ENCODE measurements at places on chromosomes 7 and 10.

- no peak for DNase-seq
Measured at GRCh38 chr7:42137941-42138340, 99.1 kb downstream of the GLI3 start.

DNA sequence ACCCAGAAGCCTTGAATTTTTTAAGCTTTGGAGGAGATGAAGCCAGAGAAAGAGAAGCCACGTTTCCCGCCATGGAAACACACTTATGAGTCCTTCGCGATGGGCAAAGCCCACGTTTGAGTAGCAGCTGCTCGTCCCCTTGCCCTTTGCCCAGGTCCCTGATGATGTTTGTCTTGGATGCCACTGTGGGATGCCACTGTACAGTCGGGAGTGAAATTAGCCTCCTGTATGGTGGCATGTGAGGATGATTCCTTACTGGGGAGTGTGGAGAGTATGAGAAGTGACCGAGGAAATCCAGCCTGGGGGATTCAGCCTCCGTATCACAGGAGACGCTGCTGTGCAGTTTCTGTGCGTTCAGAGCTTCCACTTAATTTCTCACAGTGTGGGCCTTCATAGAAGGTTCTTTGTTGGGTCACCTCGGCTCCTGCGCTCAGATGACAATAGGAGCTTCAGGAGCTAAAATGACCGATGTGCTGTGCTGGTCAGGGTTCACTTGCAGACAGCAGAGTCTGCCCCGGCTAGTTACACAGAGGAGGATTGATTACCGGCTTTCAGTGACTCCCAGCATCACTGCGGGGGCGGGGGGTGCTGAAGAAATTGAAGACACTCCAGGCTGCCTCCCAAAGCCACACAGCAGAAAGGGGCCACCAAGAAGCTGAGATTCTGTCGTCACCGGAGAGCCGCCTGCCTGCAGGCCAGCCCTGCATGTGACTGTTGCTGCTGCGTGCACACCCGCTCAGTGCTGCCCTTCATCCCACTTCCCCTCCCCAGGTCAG lies 122.1 kb upstream of the SFMBT2 start:
- no peak for DNase-seq

DNA sequence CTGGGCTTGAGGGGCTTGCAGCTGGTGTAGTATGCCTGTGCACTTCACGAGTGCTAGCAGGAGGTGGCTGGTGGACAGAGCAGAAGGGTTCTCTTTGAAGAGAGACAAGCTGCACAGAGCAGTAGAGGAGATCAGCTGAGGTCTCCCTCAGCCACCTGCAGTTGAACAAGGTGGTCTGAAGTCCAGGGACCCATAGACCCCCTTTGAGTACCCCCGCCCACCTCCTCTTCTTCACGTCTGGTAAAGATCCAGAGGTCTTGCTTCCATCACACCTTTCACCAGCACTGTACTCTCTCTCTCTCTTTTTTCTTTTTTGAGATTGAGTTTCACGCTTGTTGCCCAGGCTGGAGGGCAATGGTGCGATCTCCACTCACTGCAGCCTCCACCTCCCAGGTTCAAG lies 157.2 kb downstream of the GFRA1 start:
- DNase-seq, result no peak

DNA sequence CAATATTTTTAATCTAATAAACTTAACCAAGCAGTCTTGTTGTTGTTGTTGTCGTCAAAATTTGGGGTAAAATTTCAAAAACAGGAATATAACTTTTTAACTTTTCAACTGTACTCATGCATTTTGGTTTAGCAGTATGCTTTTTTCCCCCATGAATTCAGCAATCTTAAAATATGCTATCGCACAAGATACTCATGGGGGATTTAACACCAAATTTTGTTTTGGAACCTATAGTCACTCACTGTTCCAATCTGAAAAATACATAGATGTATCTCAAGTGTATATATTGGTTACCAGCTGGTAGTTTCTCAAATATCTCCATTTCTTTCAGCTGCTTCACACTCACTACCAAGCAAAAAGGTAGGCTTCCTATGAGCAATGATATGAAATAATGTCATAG lies 91.4 kb upstream of the PIK3CG start:
- DNase-seq, result no peak

DNA sequence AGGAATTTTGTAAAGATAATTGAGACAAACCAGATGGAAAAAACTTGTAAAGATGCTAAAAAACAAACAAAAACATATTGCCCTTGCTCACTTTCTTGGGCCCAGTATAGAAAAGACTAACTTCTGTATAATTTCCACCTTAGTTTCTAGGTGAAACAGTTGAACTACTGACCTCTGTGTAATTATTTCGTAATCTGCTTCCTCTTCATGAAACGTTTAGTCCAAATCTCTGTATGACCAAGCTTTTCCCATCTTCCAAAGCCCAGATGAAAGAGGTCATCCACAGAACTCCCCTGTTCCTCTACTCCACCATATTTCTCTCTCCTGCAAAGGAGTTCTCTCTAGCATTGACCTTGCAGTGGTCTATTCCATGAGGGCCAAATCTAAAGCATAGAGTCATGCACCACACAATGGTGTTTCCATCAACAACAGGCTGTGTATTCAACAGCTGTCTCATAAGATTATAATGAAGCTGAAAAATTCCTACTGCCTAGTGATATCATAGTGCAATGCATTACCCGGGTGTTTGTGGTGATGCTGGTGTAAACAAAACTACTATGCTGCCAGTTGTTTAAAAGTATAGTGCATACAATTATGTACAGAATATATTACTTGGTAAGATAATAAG lies 647.6 kb downstream of the TNS3 start:
- no peak for DNase-seq

DNA sequence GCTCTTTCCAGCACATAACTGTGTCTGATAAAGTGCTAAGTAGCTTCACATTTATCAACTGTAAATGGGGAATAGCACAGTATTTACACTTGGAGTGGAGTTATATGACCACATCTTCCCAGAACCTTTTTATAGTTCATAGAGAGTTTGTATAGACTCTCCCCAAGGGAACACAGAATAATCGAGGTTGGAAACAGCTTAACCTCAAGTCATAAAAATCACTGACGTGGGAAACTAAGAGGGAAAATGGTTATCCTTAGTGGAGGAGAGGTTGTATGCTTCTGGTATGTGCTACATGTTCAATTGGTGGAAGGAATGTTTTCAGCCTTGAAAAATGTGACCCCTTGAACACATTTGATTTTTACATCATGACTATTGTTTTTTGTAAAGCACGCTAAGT lies 167.9 kb upstream of the KIAA1217 start:
- DNase-seq, result no peak

- DNase-seq, result no peak
Measured at GRCh38 chr7:107993891-107994291, 9.1 kb downstream of the LAMB1 start.

- no peak for DNase-seq
Measured at GRCh38 chr10:48251152-48251524, 23.4 kb downstream of the FRMPD2 start.

- DNase-seq, result peak; percentile 2
Measured at GRCh38 chr7:113698556-113699220, 220.1 kb downstream of the PPP1R3A start.

DNA sequence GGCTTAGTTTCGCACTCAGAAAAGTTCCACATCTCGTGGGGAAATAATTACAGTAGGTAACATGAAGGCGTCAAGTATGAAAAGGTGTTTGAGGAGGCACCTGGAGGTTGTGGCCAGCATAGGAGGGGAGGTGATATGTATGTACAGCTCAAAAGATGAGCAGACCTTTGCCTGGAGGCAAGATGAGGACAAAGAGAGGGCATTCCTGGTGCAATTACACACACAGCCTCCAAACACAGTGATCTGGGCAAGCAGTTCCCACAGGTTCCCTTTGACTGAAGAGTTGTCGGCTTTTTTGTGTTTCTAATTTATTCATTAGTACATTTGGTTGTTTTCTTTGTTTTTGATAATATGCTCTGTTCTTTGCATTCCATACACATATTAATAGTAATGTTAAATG lies 46.9 kb downstream of the CDK14 start:
- DNase-seq, result no peak

- DNase-seq, result no peak
Measured at GRCh38 chr7:95614442-95614940, 18.2 kb upstream of the PDK4 start.

DNA sequence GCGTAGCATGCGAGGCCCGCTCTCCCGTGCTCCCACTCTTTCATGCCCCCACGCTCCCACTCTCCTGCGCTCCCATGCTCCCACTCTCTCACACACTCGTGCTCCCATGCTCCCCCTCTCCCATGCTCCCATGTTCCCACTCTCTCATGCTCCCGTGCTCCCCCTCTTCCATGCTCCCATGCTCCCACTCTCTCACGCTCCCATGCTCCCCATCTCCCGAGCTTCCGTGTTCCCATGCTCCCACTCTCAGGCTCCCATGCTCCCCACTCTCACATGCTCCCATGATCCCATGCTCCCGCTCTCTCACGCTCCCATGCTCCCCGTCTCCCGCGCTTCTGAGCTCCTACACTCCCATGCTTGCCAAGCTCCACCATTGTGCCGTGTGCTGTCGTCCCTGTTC lies 84.4 kb upstream of the ANLN start:
- no peak for DNase-seq

DNA sequence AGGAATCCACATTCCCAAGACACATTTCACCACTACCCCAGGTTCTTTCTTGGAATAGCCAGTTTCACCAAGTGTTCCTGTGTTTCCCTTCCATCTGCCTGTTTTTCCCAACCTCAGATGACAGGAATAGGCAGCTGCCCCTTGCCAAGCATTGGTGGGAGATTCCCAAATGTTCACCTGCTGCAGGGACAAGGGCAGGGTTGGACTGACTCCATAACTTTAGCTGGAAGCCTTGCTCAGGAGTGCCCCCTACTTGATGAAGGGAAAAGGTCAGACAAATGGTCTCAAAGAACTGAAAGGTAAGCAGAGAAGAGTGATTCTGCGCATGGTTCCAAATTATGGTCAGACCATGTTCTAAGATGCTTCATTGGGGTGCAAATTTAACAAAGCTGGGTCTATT lies 45.1 kb upstream of the LYZL1 start:
- no peak for DNase-seq

GRCh38 chr7:1936531-1937251 lies 266.6 kb downstream of the ELFN1 start:
- DNase-seq, result no peak

- no peak for DNase-seq
Measured at GRCh38 chr7:41425926-41426325, 277.0 kb downstream of the INHBA start.

- DNase-seq, result no peak
Measured at GRCh38 chr10:78774999-78775711, 293.6 kb upstream of the ZMIZ1 start.

DNA sequence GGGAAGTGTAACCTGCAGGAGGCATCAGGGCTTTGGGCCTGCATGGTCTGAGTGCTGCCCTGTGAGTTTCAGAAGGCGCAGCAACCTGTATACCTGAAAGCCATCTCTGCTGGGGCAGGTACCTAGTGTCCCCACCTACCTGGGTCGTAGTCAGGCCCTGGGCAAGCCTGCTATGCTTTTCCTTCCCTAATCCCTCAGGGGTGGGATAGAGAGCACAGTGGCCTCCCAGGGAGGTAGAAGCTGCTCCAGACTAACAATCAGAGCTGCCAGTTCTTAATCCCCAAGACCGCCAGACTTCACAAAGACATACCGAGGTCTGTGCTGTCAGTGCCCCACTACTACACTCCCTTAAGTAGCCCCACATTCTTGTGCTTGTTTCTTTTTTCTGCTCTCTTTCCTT lies 52.0 kb downstream of the PTEN start:
- no peak for DNase-seq

- no peak for DNase-seq
Measured at GRCh38 chr7:110307776-110308175, 783.2 kb upstream of the LRRN3 start.

GRCh38 chr7:49787980-49788379 lies 14.5 kb downstream of the VWC2 start:
- DNase-seq, result no peak

- peak; percentile 77 for DNase-seq
Measured at GRCh38 chr10:31318382-31318853, 598 bp upstream of the ZEB1 start.

DNA sequence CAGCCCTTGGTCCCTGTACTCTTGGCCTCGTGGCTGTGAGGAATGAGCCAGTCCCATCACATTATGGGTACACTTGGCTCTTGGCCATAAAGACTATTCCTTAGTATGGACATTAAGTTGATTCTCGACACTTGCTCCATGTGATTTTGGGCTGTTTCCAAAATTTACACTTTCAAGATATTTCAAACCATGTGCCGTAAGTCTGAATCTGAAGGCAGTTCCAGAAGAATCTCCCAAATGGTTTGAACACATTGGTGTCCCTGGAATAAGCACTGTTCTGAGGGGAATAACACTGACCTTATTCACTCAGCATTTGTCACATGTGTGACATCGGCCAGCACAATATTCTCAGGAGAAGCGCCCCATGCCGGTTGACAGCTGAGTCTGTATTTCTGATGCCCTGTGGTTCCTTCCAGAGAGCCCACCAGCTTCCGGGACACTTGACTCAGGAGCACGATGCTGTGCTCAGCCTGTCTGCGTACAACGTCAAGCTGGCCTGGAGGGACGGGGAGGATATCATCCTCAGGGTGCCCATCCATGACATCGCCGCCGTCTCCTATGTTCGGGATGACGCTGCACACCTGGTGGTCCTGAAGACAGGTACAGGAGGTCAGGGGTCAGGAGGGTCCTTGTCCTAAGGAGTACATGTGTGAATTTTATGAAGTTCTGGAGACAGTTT lies 24.6 kb downstream of the NACAD start:
- DNase-seq, result no peak

DNA sequence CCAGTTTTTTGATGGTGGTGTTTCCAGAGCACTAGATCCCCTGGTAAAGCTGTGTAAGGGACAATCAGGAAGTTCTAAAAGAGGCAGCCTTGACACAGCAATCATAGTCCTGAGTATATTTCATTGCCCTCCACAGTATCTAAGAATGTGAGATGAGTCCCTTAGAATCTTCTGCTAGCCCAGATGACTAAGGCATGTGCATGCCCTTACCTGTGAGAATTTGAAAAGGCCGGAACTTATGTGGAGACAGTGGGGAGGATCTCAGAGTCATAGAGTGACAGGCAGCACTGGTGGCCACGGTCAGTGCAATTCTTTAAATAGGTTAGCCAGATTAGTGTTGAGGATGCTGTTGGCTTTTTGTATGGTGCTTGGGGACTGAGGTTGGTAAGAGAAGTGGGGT lies 361.4 kb upstream of the VSTM2A start:
- DNase-seq, result no peak

DNA sequence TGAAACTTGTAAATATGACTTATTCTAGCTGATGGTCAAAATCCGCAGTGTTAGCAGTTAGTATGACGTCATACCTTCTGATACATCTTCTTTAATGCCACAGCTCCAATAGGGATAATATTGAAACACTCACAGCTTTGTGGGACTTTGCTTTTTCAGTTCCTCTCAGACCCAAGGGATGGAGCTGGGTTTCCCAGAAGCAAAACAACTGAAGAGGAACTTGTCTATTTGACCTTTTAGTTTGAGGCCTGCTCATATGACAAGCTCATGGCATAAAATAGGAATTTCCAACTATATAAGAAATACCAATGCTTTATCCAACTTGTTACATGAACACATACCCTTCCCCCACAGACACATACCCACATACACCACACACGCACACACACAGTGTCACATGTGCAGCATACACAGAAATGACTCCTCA lies 31.6 kb upstream of the C10orf67 start:
- peak; percentile 92 for DNase-seq

- peak; percentile 90 for DNase-seq
Measured at GRCh38 chr7:150450491-150451001, at the start of gene GIMAP8. GIMAP8 (plus strand) TSS chr7:150450630; CDS start chr7:150466699, 16,069 bp downstream.

GRCh38 chr7:156792611-156793010 lies 100.4 kb downstream of the LMBR1 start:
- DNase-seq, result no peak

- DNase-seq, result no peak
Measured at GRCh38 chr7:128120116-128120515, 88.9 kb upstream of the LRRC4 start.

Data from inflammatory macrophage (primary cell).